Skeletal muscle cell (primary cell): ENCODE measurements at places on chromosomes 12 and 14.

DNA sequence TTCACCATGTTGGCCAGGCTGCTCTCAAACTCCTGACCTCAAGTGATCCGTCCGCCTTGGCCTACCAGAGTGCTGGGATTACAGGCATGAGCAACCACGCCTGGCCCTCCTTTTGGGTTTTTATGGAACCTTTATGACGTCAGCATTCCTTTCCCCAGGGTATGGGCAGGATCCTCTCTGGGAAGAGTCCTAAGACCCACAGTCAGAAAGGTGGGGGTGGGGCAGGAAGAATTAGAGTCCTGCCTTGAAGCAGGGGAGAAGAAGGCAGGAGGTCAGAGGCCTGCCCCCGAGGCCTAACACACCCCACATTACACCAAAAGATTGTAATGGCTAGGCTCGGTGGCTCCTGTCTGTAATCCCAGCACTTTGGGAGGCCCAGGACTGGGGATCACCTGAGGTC lies 30.8 kb upstream of the CDK17 start:
- no peak for DNase-seq

- no peak for DNase-seq
These were observed 49.9 kb upstream of the LTBP2 start for GRCh38 chr14:74661726-74662450.

GRCh38 chr14:79608446-79608845 lies 602.9 kb downstream of the DIO2 start:
- DNase-seq = no peak

- DNase-seq = no peak
These were observed 510 bp downstream of the ARID2 start for GRCh38 chr12:45730084-45730347.

GRCh38 chr12:15829255-15829654 lies 40.1 kb upstream of the EPS8 start:
- no peak for DNase-seq

DNA sequence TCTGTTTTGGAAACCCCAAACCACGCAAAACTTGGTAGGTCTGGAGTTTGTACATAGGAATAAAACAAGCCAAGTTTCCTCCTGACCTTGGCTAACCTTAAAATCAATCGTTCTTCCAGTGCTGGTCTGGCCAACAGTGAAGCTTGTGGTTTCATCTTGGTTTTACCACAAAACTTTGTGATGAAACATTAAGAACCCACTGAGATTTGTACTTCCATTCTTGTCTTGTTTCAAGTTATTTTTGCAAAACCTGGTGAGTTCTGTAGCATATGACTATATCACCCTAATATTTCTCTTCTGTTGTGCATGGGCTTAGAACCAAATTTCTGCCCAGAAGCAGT lies 26.4 kb downstream of the SIX1 start:
- DNase-seq = peak; percentile 86

DNA sequence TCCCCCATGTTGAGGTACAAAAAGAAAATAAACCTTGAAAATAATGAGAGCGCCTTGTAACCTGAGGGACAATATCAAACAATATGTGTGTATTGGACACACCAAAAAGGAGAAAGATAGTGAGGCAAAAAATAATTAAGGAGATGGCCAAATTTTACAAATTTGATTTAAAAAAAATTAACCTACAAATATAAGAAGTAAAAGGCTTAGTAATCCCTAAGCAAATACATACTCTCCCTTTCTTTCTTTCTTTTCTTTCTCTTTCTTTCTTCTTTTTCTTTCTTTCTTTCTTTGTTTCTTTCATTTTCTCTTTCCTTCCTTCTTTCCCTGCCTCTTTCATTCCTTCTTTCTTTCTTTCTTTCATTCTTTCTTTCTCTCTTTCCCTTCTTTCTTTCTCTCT lies 133.4 kb downstream of the PIK3C2G start:
- no peak for DNase-seq

DNA sequence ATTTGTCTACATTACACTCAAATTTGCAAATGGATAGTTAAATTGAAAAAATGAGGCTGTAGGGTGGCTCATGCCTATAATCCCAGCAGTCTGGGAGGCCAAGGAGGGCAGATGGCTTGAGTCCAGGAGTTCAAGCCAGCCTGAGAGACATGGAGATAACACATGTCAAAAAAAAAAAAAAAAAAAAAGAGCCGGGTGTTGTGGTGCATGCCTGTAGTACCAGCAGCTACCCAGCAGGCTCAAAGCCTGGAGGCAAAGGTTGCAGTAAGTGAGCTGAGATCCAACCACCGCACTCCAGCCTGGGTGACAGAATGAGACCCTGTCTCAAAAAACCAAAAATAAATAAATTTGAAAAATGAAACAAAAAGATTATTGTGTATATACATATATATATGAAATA lies 119.9 kb upstream of the MGAT4C start:
- DNase-seq = no peak

DNA sequence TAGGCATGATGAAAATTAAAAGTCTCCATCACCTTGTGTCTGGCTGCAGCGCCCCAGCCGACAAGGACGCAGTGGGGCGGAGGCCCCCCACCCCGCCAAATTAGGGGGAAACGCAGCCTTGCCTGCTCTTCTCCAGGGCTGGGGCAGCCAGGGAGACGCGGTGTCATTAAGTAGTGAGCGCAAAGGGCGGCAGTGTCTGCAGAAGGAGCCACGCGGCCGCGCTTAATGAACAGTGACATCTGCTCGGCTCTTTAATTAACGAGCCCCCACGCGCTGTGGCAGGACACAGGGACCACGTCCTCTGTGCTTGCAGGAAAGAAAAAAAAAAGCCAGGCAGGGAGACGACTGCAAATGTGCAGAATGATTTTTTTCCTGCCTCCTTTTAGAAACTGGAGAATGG lies 93.4 kb upstream of the NCOR2 start:
- no peak for DNase-seq

GRCh38 chr14:103910262-103910935 lies 17.9 kb upstream of the TDRD9 start:
- peak; percentile 41 for DNase-seq

- no peak for DNase-seq
These were observed 15.5 kb downstream of the MORN3 start for GRCh38 chr12:121653999-121654398.

DNA sequence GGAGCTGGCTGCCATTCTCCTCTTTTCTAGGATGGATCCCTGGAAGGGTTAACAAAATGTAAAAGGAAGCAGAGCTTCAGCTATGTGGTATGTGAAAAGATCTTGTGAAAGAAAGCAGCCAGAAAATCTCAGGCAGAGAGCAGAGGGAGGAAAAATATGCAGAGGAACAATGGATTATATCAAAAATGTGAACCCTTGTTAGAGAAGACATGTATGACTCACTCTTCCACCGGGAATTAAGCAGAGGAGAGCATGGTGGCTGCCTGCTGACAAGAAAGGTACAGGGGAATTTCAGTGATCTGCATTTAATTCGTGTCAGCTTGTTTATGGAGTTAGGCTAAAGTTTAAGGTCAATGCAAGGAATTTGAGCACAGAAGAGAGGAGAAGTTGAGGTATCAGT lies 46.3 kb downstream of the KCNA1 start:
- no peak for DNase-seq

DNA sequence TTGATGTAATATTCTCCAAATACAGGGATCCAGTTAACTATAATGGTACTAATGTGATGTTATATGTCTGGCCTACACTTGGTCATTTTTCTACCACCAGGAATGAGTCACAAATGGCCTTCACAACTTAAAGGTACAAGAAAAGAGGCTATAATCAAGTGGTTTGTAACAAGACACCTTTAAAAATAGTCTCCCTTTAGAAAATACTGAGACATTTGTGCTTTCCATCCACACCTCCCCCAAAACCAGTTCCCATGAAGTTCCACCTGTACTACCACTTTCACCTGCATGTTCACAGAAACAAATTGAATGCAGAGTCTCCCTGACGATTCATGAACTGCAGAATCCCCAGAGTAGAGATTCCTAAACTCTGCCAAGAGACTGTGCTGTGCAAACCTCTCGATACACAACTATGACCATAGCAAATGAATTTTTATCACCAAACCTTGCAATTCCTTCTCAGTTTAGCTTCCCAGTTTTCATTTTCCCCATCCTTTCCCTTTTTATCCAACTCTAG lies 6.0 kb downstream of the BTG1 start:
- DNase-seq = no peak

DNA sequence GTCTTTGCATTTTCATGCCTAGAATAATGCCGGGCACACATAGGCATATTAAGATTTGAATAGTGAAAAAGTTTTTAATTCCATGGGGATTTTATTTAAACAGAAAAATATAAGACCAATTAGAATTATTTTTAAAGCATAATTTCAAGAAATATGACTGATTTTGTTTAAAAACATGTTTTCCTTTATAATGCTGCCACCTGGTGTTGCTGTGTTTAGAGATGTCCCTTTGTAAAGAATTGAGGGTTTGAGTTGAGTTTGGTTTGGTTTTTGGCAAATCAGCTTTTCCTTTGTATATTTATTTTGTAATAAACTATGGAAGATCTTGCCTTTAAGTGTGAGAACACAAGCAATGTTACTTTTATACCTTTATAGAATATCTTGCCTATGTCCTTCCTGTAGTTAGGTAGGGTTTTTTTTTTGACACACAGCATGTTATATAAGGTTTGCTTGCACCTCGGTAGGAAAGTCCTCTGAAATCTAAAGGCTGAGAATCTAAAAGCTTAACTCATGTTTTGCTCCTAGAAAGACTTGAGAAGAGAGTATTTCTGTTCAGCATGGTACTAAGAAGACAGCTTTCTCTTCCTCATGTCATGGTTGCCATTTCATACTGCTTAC lies 31.4 kb upstream of the SNAPC1 start:
- no peak for DNase-seq

GRCh38 chr12:85574291-85574690 lies 261.9 kb downstream of the RASSF9 start:
- DNase-seq = no peak

- DNase-seq = no peak
These were observed 772 bp downstream of the SCARB1 start for GRCh38 chr12:124862768-124863415.

- DNase-seq = no peak
These were observed 19.6 kb upstream of the ATP5MC2 start for GRCh38 chr12:53695152-53696145.

DNA sequence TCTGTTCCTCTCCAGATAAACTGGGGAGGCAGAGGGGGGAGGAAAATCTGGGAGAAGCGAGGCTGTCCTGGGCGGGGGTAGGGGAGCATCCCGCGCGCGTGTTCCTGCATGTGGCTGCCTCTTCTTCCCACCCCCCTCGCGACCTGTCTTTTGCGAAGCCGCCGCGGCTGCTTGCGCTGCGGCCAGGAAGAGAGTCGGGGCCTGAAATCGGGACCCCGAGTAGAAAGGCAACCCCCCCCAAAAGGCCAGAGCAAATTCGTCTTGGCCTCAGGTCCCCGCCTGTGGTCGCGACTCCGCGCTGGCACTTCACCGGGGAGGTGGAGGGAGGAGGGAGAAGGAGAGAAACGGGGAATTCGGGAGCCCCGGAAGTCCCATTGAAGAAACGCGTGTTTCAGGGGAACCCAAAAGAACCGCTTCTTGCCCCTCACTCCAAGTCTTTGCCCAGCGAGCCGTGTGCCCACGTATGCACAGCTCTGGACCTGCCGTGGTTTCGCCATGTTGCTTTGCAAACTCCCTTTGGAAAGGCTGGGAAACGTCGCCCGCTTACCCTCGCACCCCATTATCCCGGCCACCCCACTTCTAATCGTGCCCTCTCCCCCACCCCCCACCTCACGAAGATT lies 944 bp downstream of the CCND2 start:
- DNase-seq = no peak

GRCh38 chr12:82357845-82358199 lies 365 bp downstream of the CCDC59 start:
- no peak for DNase-seq

GRCh38 chr14:98946940-98947339 lies 325.1 kb downstream of the BCL11B start:
- DNase-seq = no peak

DNA sequence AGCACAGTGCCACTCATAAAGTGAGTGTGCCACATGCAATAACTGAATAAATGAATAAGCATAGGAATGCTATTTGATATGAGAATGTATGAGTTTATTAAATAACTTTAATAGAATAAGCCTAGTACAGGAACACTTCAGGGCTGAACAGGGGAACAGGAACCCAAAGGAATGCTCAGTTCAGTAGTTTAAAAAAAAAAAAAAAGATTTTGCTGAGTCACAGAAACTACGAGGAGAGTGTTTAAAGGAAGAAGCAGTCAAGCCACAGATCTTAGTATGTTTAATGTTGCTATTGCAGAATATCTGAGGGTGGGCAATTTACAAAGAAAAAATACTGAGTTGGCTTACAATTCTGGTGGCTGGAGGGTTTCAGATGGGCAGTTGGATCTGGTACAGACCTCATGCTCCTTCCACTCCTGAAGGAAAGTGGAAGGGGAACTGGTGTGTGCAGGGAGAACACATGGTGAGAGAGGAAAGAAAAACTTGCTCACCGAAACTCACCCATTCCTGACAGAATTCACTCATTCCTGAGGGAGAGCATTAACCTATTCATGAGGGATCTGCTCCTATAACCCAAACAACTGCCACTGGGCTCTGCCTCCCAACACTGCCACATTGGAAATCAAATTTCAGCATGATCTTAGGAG lies 880.3 kb upstream of the MGAT4C start:
- DNase-seq = peak; percentile 19

DNA sequence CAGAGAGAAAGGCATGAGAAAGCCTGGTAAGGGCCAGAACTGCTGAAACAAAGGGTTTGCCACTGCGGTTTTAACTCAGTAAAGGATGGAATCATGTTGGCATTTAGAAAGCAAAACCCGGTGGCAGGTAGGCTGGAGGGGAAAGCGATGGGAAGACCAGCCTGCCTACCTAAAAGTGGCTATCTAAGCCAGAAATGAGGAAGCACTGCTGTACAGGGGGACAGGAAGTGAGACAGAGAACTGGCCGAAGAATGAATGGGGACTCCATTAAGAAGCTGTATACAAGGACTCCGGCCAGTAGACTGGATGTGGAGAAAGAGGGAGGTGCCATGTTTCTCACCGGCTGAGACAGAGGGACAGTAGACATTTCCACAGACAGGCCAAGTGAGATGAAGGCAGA lies 48.2 kb downstream of the PPM1H start:
- DNase-seq = no peak

DNA sequence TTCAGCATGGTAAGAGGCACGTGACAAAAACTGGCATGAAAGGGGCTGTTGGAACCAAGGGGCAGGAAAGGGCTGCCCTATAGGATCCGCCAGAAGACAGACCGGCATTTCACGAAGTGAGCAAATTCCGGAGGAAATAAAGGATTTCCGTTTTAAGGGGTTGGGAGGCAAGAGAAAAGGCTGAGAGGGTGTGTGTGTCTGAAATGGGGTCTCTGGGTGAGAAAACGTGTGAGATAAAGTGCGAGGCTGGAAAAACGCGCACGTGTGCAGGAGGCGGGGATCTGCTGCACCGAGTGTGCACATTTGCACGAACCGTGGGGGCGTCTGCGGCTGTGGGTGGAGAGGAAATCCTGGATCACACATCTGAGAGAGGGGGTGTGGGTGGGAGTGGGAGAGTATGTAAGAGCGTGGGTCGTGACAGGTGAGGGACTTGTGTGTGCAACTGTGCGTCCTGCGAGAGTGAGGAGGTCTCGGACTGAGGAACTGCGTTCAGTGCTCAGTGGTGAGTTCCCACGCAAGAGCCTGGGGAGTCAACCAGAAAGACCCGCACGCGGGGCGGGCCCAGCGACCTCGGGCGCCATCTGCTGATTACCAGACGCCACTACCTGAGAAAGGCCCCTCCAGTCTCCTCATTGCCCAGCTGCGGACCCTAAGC lies 37.0 kb upstream of the P2RX7 start:
- DNase-seq = no peak
